ENCODE measurements at places on chromosomes 12 and 14. TPM values are rescaled to one million over a fixed set of nuclear protein-coding genes. Genes with fewer than 3 reads are reported as not detected.

The SLC10A1 gene
- not detected for total RNA-seq

The RNF212B gene
- total RNA-seq = not detected

The AICDA gene
- total RNA-seq = not detected

The RILPL2 gene
- 3.6 TPM for total RNA-seq

The TUNAR gene
- total RNA-seq = not detected

The AQP6 gene
- not detected for total RNA-seq

The PMCH gene
- 0.27 TPM for total RNA-seq

The PTGER2 gene
- 1.6 TPM for total RNA-seq

The HOXC12 gene
- not detected for total RNA-seq

The KRT71 gene
- total RNA-seq = not detected

The TNFAIP2 gene
- total RNA-seq = 44.5 TPM

The AKAP6 gene
- total RNA-seq = 2.2 TPM

The LTB4R2 gene
- 18.6 TPM for total RNA-seq

The B4GALNT1 gene
- 6.9 TPM for total RNA-seq

The CPNE6 gene
- not detected for total RNA-seq

The DPPA3 gene
- not detected for total RNA-seq

The ANP32D gene
- total RNA-seq = not detected

The C12orf60 gene
- 0.99 TPM for total RNA-seq

The PROX2 gene
- not detected for total RNA-seq

The LMNTD1 gene
- total RNA-seq = not detected

The TMEM233 gene
- total RNA-seq = not detected

The KRT73 gene
- not detected for total RNA-seq

The NOC4L gene
- total RNA-seq = 13.2 TPM

The KRT77 gene
- total RNA-seq = not detected

The RNASE1 gene
- total RNA-seq = 1.7 TPM

The SPTSSA gene
- 21.1 TPM for total RNA-seq

The CEBPE gene
- not detected for total RNA-seq

The SIX1 gene
- total RNA-seq = 4.6 TPM

The ZNF268 gene
- 22.9 TPM for total RNA-seq

The PLEKHH1 gene
- total RNA-seq = 0.45 TPM

The GPR68 gene
- total RNA-seq = 1.3 TPM

The SPATS2 gene
- 34.1 TPM for total RNA-seq

The ZDHHC22 gene
- total RNA-seq = not detected

The FGF6 gene
- not detected for total RNA-seq

The DCAF5 gene
- 15.8 TPM for total RNA-seq

The SLC17A8 gene
- not detected for total RNA-seq

The GLTP gene
- total RNA-seq = 55.1 TPM

The EML1 gene
- total RNA-seq = 80.3 TPM

The CCDC196 gene
- total RNA-seq = not detected

The STAB2 gene
- 0.08 TPM for total RNA-seq

The GPHN gene
- total RNA-seq = 6.5 TPM

The CRIP1 gene
- 28.4 TPM for total RNA-seq

The L3HYPDH gene
- total RNA-seq = 28.7 TPM

The TMEM263 gene
- 138 TPM for total RNA-seq

The KRT4 gene
- not detected for total RNA-seq

The NKX2-1 gene
- not detected for total RNA-seq

Measured in fibroblast of the aortic adventitia (primary cell).